ENCODE measurements at places on chromosomes 5 and 9. TPM values are rescaled to one million over a fixed set of nuclear protein-coding genes. Genes with fewer than 3 reads are reported as not detected.

GRM6 gene
- not detected for total RNA-seq

ECM2 gene
- not detected for total RNA-seq

DNA sequence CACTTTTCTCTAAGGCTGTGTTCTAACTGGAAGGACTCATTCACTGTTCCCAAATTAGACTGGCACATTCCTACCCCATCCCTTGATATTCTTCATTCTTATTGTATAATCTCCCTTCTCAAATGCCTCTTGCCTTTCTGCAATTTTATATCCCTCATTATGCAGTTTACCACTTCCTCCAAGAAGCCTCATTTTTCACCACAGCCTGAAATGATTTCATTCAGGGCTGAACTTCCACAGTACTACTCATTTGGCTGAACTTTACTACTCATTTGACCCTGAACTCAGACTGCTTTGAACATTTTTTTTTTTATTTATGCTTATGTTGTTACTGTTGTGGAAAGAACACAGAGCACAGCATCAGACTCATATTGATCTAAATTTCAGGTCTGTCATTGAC lies 32.7 kb downstream of the GRIA1 start:
- no peak for DNase-seq
- H3K36me3 ChIP-seq, result no peaks in the 10 kb centered on the region
- no peak overlapping the region for H3K27ac ChIP-seq

DNA sequence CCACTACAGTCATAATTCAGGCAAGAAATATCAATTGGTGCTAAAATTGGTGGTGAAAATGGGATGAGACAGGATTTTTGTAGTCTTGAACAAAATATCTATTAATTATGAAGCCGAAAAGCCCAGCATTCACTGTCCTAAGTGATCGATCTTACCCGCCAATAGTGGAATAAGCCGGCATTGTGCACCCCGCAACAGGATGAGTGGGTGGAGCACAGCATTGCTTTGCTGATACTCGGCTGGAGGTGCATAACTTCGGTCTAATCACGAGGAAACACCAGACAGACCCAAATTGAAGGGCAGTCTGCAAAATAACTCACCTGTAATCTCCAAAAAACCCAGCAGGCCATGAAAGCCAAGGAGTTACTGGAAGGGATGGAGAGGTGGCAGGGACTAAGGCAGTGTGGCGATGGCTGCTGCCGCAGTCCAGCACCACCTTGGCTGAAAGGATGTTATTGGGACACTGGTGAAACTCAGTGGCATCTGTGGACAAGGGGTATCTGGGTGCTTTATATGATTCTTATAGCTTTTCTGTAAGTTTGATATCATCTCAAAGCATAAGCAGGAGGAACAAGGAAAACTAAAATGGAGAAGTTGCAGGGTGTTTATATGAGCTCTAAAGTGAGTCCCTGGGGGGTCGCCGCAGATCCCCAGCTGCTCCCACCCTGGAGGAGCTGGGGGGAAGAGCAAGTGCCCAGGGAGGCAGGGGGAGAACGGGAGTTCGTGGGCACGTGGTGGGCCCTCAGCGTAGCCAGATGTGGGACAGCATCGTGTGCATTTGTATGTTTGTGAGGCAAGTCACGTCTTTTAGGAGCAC lies 45.2 kb downstream of the AHRR start:
- no peaks in the 10 kb centered on the region for H3K36me3 ChIP-seq
- no peak for DNase-seq
- H3K4me1 ChIP-seq, result peaks cover 13% of the 10 kb centered on the region
- H3K4me3 ChIP-seq, result no peak overlapping the region

DNA sequence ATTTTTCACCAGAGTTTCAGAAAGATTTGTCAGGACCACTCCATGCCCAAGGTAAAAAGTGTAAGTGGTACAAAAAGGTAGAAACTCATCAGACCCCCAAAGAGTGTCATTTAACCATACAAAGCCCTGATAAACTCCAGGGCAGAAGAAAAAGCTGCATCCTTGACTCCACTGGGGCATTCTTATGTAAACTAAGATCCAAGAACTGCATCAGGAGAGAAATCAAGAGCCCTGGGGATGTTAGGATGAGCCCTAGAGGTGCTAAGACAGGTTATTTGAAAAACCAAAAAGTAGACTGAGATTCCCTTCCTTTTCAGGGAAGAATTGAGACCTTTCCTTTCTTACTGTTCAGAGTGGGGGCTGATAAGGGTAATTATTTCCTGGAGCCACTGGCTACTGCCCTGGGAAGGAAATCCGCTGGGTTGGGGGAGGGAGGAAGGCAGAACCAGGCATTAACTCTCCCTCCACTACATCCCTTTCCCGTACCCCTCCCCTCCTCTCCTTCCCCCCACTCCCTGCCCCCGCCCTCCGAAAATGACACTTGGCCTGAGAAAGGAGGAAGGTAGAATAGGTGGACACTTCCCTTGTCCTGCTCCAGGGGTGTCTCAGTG lies 54.7 kb downstream of the FXN start:
- DNase-seq, result no peak
- no peak overlapping the region for H3K4me3 ChIP-seq
- H3K27ac ChIP-seq, result no peak overlapping the region
- no peaks in the 10 kb centered on the region for H3K36me3 ChIP-seq
- no peaks in the 10 kb centered on the region for H3K4me1 ChIP-seq

EXOC3 gene
- total RNA-seq, result 84.1 TPM

DNA sequence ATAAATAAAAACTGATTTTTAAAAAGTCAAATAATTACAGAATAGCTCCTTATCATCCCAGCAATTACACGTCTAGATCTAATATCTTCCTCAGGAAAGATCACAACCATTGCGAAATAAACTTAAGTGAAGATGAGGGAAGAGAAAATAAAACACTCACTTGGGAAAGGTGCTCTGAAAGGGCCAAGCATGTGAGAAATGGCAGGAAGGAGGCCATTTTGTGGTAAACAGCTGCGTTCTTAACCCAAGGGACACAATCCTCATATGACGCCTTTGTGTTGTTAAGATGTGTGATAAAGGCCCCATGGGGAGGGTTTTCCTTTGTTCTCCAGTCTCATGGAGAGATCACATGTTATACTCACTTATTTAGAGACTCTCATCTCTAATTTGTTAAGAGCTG lies 32.5 kb downstream of the JAKMIP2 start:
- no peaks in the 10 kb centered on the region for H3K27me3 ChIP-seq
- no peaks in the 10 kb centered on the region for H3K4me1 ChIP-seq
- no peak overlapping the region for H3K4me3 ChIP-seq
- no peaks in the 10 kb centered on the region for H3K36me3 ChIP-seq
- DNase-seq, result no peak

CDKN2A gene
- 0.89 TPM for total RNA-seq

GRCh38 chr5:81513982-81514381 lies 120.0 kb upstream of the ACOT12 start:
- no peaks in the 10 kb centered on the region for H3K27me3 ChIP-seq
- DNase-seq, result no peak
- no peak overlapping the region for H3K27ac ChIP-seq
- H3K4me1 ChIP-seq, result no peaks in the 10 kb centered on the region

C9orf72 gene
- 39.2 TPM for total RNA-seq

- H3K4me1 ChIP-seq, result peaks cover 7% of the 10 kb centered on the region
- DNase-seq, result no peak
- no peak overlapping the region for H3K4me3 ChIP-seq
- no peaks in the 10 kb centered on the region for H3K36me3 ChIP-seq
These were observed 126.0 kb downstream of the MLLT3 start for GRCh38 chr9:20496328-20496727.

ADAMTSL2 gene
- total RNA-seq, result 1.2 TPM

PAX5 gene
- total RNA-seq, result 0.11 TPM

DNA sequence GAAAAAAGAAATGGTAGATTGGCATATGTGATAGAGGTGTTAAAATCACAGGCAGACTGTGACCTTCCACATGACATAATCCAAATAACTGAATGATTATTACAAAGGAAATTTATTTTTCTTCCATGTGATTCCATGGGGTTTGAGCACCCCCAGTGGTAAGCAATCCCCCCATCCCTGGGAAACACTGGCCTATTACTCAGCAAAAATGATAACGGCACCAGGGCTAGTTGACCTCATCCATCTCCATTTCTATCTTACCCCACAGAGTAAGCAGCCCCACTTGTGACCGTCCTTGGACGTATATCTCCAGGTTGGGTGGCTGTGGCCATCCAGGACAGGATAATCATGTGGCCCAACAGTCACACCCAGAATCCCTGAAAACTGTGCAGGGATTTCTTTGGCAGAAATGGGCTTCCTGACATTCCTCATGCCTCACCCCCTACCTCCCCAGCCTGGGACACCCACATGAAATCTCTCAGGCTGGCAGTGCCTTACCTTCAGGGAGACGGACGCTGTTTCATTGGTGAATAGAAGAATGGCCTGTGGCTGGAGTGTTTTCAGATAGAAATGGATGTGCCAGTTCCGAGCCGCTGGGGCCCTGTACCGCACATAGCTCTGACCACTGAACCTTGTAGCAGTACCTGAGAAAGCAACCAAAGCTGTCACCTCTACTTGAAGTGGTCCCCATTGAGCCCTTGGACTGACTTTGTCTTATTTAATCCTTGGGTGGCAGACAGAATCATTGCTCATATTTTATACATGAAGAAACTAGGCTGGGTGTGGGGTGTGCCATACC lies 69.9 kb downstream of the SLC36A1 start:
- H3K27ac ChIP-seq, result no peak overlapping the region
- H3K36me3 ChIP-seq, result no peaks in the 10 kb centered on the region

- no peak overlapping the region for H3K27ac ChIP-seq
- no peaks in the 10 kb centered on the region for H3K4me1 ChIP-seq
- H3K4me3 ChIP-seq, result no peak overlapping the region
- no peaks in the 10 kb centered on the region for H3K27me3 ChIP-seq
- no peaks in the 10 kb centered on the region for H3K36me3 ChIP-seq
- no peak for DNase-seq
These were observed 206.8 kb downstream of the GLIS3 start for GRCh38 chr9:4092793-4093709.

DNA sequence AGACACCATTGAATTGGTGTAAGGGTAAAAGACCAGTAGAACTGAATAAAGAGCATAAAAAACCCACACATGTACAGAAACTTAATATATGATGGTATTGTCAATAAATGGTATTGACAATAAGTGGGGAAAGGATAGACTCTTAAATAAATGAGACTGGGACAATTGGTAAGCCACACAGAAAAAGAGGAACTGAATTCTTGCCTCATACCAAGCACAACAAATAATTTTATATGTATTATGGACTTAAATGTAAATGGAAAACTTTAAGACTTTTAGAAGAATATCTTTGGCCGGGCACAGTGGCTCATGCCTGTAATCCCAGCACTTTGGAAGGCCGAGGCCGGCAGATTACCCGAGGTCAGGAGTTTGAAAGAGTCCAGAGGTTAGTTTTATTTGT lies 37.9 kb upstream of the PPP2CA start:
- no peaks in the 10 kb centered on the region for H3K36me3 ChIP-seq

DNA sequence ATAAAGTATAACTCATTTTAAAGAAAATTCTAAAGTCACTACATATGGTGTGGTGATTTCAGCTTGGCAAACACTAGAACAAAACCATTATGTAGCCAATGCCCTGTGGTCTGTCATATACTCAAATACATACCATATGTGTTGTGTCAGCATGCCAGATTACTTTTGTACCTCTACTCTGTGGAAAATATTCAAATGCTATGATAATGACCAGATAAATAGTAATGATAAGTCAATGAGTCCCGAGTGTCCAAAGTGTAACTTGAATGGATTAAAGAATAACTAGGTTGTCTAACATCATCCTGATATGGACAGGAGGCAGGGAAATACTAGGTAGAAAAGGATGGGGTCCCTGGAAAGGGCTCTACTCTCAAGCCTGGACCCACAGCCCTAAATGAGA lies 58.0 kb upstream of the IL6ST start:
- H3K4me3 ChIP-seq, result no peak overlapping the region
- no peak overlapping the region for H3K27ac ChIP-seq
- no peak for DNase-seq
- H3K27me3 ChIP-seq, result no peaks in the 10 kb centered on the region

DNA sequence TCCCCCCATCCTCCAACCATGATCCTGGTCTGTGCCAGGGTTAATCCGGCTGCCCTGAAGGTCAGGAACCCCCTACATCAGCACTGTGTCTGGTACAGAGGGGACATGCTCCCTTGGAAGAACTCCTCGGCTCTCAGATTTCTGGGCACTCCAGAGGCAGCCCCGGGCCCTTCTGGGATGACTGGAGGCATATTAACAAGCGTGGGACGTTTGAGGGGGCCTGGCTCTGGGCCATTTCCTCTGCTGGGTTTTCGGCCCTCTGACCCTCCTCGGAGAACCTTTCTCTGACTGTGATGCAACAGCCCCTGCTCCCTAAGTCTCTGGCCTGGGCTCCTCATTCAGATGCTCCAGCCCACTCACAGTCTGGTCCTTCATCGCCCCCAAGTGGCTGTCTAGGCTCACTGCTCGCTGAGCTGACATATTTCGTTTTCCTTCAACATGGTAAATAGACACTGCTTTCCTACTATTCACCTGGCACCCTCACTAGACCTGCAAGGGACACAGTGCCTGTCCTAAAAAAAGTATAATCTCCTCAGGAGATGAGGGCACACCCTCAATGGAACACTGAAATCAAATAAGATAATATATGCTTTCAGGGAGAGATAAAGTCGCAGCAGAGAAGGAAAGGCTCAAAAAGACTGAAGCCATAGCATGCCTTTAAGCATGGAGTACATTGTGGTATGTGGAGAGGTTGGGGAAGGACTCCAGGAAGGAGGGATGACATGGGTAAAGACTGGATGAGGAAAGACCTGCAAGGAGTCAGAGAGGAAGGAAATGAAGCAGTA lies 404.7 kb upstream of the TRPC7 start:
- H3K4me1 ChIP-seq, result no peaks in the 10 kb centered on the region
- H3K4me3 ChIP-seq, result no peak overlapping the region
- no peaks in the 10 kb centered on the region for H3K36me3 ChIP-seq
- no peaks in the 10 kb centered on the region for H3K27me3 ChIP-seq

DNA sequence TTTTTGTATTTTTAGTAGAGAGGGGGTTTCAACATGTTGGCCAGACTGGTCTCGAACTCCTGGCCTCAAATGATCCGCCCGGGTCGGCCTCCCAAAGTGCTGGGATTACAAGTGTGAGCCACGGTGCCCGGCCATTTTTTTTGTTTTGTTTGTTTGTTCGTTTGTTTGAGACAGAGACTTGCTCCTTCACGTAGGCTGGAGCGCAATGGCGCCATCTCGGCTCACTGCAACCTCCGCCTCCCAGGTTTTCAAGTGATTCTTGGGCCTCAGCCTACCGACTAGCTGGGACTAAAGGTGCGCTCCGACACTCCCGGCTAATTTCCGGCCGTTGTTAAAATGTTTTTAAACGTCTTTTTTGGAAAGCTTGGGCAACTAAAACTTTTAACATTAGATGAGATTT lies 54.0 kb downstream of the SHOC1 start:
- no peaks in the 10 kb centered on the region for H3K27me3 ChIP-seq
- no peaks in the 10 kb centered on the region for H3K36me3 ChIP-seq
- H3K4me1 ChIP-seq, result no peaks in the 10 kb centered on the region
- H3K27ac ChIP-seq, result no peak overlapping the region

TMEM167A gene
- total RNA-seq, result 37.1 TPM

TMEM174 gene
- total RNA-seq, result not detected

GRCh38 chr5:83551821-83552220 lies 80.3 kb downstream of the VCAN start:
- H3K27me3 ChIP-seq, result no peaks in the 10 kb centered on the region
- no peak overlapping the region for H3K27ac ChIP-seq
- DNase-seq, result no peak
- no peak overlapping the region for H3K4me3 ChIP-seq
- no peaks in the 10 kb centered on the region for H3K4me1 ChIP-seq
